ENCODE measurements at places on chromosomes 16 and 17. TPM values are rescaled to one million over a fixed set of nuclear protein-coding genes. Genes with fewer than 3 reads are reported as not detected.

GRCh38 chr16:12182212-12182611 lies 205.7 kb downstream of the SNX29 start:
- no peak for DNase-seq

DNA sequence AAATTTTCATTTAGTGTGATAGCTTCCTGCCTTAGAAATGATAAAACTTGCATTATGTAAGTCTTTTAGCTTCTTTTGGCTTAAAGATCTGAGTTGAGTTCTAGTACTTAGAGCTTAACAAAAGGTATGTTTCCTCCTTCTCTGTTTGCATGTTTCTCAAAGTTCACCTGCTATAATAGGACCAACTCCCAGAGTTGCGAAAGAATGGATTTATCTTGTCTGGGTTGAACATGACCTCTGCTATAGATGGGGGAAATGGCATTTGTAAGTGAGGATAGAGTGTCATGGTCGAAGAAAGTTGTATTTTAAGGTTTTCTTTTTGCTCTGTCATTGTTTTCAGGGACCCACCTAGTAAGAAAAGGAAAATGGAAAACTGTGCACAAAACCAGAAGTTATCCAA lies 7.2 kb downstream of the ATMIN start:
- no peak for DNase-seq

GRCh38 chr17:59830846-59831486 lies 61.8 kb downstream of the TUBD1 start:
- DNase-seq: no peak

DNA sequence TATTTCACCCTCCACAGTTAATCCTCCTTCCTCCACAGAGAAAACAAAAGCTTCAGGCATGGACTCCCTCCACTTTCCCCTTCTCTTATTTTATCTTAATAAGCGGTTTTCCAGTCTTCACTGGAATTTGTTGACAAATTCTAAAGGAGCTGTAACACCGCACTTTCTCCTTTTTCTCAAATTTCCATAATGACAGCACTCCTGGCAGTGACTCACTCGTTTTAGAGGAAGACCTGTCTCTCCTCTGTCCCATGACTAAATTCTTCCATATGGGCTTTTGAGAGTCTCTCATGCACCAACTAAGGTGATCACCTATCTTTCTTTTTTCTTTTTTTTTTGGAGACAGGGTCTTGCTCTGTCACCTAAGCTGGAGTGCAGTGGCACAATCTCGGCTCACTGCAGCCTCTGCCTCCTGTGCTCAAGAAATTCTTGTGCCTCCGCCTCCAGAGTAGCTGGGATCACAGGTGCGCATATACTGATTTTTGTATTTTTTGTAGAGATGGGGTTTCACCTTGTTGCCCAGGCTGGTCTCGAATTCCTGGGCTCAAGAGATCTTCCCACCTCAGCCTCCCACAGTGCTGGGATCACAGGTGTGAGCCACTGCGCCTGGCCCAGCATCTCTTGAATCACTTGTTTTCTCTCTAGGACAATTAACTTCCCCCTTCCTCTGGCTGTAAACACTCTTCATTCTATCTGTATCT lies 7.7 kb downstream of the ITGAM start:
- no peak for DNase-seq

- no peak for DNase-seq
These were observed 15.3 kb downstream of the CD300LB start for GRCh38 chr17:74515941-74516340.

GRCh38 chr16:53071748-53072301 lies 17.0 kb downstream of the CHD9 start:
- peak; percentile 94 for DNase-seq

- no peak for DNase-seq
These were observed 662 bp downstream of the COTL1 start for GRCh38 chr16:84617041-84617790.

DNA sequence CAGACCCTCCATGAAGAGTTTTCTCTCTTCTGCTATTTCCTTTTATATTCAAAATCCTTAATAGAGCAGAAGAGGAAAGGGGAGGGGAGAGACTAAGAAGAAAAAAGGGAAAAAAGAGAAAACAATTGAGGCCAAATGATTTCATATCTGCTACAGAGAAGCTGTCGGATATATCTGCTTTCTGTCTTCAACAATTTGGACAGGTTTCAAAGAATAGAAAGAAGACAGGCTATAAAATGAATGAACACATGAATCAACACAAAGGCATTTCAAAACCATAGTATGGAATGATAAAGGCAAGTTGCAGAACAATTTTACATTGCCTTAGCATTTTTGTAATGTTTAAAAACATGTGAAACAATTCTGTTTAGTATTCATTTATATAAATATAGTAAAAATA lies 4.7 kb upstream of the CMTR2 start:
- DNase-seq: no peak

DNA sequence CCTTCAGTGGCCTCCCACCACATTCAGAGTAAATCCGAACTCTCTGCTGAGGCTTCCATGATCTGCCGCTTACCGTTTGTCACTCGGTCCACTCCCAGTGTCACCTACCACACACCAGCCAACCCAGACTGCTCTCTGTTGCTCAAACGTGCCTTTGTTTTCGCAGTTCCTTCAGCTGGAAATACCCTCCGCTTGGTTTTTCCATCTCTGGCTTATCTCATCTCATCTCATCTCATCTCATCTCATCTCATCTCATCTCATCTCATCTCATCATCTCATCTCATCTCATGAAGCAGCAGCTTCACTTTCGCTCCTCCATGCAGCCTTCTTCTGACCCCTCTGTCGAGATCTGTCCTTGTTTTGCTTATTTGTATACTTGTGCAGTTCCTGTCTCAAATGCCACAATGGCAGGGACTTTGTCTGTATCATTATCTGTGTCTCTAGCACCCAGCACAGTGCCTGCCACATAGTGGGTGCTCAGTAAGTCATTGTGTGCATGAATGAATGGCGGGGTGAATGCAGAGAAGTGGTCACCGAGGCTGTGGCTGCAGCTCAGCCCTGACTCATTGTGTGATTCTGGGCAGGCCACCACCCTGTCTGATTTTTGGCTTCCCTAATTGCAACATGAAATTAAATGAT lies 3.8 kb upstream of the SNX20 start:
- no peak for DNase-seq

DNA sequence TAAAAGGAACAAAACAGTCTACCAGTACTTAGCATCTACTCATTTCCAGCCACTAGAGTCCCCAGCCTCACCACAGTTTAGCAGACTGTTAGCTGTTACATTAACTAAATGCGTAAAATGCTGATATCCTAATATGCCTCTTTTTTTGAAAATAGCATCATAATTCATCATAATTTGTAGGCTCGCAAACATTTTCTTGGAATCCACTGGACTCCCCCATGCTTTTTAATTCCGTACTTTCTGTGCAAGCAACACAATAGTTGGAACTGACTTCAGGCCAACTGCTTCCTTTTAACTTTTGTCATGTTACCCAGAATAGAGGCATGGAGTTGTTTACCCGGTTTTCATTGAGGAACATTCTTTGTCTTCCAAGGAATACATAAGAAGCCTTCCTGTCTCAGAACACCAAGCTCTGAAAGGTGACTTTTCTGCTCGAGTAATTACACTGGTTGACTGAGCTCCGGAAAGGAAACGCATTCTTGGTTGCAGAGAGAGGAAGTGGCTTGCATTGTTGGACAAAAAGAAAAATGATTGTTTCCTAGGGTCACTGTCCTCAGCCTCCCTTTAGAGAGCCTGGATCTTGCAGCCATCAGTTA lies 30.9 kb upstream of the SEC14L1 start:
- DNase-seq: no peak

The PRAC1 gene
- not detected for polyA plus RNA-seq

The ZNHIT3 gene
- polyA plus RNA-seq: 58.1 TPM

The CACNG3 gene
- not detected for polyA plus RNA-seq

The RAMP2 gene
- 64.1 TPM for polyA plus RNA-seq

The HCRT gene
- not detected for polyA plus RNA-seq

Measured in forelimb muscle (tissue), 1 donor.